ENCODE measurements at places on chromosomes 1 and 21. TPM values are rescaled to one million over a fixed set of nuclear protein-coding genes. Genes with fewer than 3 reads are reported as not detected.

The LSM10 gene
- total RNA-seq = 59.5 TPM

The OPN3 gene
- total RNA-seq = 18.1 TPM

- no peak for DNase-seq
Observed at GRCh38 chr1:235865565-235866204, 1.0 kb downstream of the LYST start.

The BRDT gene
- not detected for total RNA-seq

GRCh38 chr21:44514218-44514520 lies 25.8 kb downstream of the KRTAP10-1 start:
- DNase-seq = no peak

DNA sequence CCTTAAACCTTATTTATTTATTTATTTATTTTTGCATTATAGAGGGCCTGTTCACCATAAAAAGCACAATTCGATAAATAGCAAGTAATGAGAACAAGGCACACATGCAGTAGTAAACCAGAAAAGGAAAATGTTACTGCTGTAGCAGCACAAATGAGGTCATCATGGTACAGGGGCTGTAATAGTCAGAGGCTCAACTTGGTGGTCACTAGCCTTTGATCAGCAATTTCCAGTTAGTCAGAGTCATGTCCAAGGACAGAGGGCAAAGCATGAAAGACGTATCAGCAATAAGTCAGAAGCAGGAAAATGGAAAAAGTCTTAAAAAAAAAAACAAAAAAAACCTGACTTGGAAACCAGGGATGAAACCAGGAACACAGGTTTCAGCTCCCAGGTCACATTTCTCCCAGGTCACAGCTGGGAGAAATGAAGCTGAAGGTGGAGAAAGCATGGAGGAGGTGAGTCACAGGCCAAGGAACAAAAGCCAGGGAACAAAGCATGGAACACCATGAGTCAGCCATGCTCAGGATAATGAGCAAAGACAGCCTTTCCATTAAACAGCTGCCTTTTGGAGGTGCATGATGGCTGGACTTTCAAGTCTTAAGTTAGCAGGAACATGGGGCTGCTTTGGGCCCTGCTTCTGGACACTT lies 556.3 kb downstream of the LTN1 start:
- DNase-seq = no peak

DNA sequence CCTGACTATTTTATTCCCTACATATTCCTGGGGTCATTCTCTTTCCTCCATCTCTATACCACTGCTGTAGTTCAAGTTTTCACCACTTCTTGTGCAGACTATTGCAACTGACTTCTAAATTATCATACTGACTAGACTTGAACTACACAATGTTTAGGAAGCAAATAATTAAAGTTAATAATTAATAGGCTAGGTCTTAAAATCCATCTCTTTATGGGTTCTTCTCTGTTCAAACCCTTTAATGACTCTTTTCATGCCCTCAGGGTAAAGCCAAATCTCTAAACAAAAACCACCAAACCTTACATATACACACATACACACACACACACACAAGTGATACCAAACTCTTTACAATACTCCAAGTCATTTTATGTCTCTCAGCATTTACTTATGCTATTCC lies 22.3 kb upstream of the MOB3C start:
- no peak for DNase-seq

- DNase-seq = no peak
Observed at GRCh38 chr1:156505679-156506298, 5.2 kb upstream of the MEF2D start.

DNA sequence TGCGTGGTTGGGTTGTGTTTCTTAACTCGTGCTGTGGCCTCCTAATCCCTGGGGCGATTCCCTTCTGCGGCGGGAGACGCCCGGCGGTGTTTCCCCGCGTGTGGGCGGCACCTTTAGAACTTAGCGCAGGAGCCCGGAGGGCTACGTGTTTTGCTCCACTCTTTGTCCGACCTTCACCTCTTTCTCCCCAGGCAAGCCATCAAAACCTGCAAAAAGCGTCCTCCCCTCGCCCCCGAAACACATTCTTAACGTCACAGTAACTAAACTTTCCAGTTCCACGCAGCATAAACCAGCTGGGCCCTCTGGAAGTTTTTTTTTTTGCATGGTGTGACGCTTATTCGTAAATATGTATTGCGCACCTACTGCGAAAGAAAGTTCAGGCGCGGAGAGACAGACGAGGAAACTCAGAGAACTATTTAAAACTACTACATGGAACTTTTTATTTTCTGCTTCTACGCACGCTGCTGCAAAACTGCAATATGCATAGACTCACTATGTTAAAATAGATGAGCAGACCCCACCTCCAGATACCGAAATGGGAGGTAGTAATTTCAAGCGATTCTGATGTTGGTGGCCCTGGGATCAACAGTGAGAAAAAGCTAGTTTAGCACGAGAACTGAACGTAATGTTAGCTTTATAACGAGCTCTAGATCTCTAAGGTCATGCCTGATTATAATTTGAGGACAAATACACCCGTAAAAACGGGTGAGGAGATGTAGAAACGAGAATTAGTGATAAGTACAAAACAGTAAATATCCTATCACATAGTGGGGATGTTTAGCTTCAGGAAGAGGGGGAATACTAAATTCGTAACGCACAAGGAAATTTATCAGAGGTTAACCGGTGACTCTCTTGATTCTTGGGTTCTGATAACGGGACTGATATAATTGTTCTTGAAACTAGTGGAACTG lies 920 bp downstream of the MTR start:
- no peak for DNase-seq

- no peak for DNase-seq
Observed at GRCh38 chr21:16538405-16538804, 808.6 kb downstream of the USP25 start.

- peak; percentile 27 for DNase-seq
Observed at GRCh38 chr1:19251305-19252196, at the start of the genes EMC1 and MRTO4. Gene EMC1 (minus strand): TSS chr1:19251524. CDS start chr1:19251509, 15 bp downstream. Gene MRTO4 (plus strand): TSS chr1:19251805. CDS start chr1:19251836, 31 bp downstream.

DNA sequence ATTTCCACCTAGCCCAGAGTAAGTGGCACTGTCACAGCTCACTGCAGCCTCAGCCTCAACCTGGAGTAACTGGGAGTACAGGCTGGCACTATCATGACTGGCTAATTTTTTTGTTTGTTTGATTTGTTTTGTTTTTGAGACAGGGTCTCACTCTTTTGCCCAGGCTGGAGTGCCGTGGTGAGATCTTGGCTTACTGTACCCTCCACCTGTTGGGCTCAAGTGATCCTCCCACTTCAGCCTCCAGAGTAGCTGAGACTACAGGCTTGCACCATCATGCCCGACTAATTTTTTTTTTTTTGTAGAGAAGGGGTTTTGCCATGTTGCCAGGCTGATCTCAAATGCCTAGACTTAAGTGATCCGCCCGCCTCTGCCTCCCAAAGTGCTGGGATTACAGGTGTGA lies 2.5 kb downstream of the UCK2 start:
- DNase-seq = no peak

The PDC gene
- not detected for total RNA-seq

GRCh38 chr1:82844911-82845827 lies 1044.4 kb downstream of the ADGRL2 start:
- DNase-seq = no peak

The TRIM67 gene
- total RNA-seq = not detected

- peak; percentile 84 for DNase-seq
Observed at GRCh38 chr1:16980473-16981268, at the start of gene MFAP2. Gene MFAP2 (minus strand): TSS chr1:16980620. CDS start chr1:16978273, 2,347 bp downstream.

DNA sequence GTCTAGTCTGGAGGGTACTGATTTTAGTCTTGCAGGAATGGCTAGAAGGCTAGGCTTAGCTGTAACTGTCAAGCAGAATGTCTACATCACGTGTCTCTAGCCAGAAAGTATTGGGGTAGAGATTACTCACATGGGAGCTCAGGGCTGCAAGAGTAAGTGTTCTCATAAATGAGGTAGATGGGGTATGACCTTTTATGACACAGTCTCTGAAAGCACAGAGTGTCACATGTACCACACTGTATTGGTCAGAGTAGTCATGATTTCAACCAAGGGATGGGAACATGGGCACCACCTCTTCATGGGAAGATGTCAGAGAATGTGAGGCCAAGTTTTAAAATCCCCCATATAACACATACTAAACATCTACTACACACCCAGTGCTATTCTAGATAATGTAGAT lies 2.9 kb downstream of the FYB2 start:
- DNase-seq = no peak

DNA sequence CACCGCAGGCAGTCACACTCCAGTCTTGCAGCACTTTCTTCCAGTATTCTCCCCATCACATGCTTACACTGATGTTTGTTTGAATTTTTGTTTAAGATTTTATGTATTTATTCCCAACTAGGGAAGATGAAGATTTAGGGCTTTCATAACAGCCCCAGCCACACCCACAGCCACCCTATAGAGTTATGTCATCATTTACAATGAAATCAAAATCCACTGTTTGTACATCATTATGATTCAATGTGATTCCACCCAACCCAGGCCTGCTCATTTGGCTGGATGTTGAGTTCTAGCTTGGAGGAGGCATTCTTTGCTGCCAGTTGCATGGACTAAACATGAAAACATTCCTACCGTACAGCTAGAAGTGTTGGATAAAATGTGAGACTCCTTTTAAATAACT lies 35.8 kb downstream of the RIPK4 start:
- no peak for DNase-seq

The SELE gene
- total RNA-seq = not detected

- no peak for DNase-seq
Observed at GRCh38 chr1:174040387-174040786, 18.2 kb upstream of the RC3H1 start.

GRCh38 chr1:7410156-7410555 lies 360.9 kb upstream of the VAMP3 start:
- no peak for DNase-seq

Data from H1 (cell line).